ENCODE measurements at places on chromosomes 4 and X. TPM values are rescaled to one million over a fixed set of nuclear protein-coding genes. Genes with fewer than 3 reads are reported as not detected.

The NOCT gene
- 6.7 TPM for total RNA-seq

- DNase-seq = no peak
These were observed 71.1 kb downstream of the CRMP1 start for GRCh38 chr4:5821665-5822358.

GRCh38 chr4:5365071-5366008 is 314.1 kb downstream of the STK32B start:
- DNase-seq = no peak

- peak; percentile 38 for DNase-seq
These were observed 119.7 kb downstream of the NFKB1 start for GRCh38 chr4:102620697-102621497.

The ANOS1 gene
- total RNA-seq = 36.9 TPM

DNA sequence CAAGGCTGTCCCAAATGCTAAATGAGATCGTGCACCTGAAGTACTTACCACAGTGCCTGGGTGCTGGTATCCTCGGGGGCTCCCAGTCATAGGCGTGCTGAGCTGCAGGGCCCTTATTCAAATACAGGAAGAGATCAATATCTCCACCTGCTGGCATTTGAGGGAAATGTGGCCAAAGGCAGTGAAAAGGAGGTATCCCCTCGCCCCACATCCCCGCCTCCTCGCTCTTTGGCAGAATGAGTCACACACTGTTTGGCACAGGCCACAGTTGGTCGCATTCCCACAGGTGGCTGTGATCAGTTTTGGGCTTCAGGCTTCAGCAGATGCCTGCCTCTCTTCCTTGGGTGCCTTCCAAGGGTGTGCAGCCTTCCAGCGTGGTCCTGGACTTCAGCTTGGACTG is 28.4 kb downstream of the ZNF185 start:
- peak; percentile 22 for DNase-seq

DNA sequence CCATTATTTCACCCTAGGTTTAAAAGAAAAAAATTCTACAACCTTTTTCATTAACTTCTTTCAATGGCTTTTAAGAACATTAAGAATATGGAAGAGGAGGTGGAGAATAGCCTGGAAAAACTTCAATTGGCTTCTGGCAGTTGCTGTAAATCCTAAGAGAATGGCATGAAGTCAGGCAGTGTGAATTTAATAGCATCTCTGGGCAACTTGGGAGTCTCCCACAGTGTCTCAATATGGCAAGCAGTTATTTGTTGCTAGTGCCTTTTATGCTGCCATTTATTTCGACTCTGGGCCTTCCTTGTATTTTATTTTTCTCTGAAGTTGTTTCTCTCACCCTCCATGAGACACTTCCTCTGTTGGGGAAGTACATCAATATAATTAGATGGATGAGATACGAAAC is 322.1 kb downstream of the CBLL2 start:
- peak; percentile 6 for DNase-seq

The SMR3A gene
- total RNA-seq = not detected

- DNase-seq = no peak
These were observed 21.1 kb downstream of the PLP1 start for GRCh38 chrX:103797691-103798090.

The USP17L12 gene
- not detected for total RNA-seq

DNA sequence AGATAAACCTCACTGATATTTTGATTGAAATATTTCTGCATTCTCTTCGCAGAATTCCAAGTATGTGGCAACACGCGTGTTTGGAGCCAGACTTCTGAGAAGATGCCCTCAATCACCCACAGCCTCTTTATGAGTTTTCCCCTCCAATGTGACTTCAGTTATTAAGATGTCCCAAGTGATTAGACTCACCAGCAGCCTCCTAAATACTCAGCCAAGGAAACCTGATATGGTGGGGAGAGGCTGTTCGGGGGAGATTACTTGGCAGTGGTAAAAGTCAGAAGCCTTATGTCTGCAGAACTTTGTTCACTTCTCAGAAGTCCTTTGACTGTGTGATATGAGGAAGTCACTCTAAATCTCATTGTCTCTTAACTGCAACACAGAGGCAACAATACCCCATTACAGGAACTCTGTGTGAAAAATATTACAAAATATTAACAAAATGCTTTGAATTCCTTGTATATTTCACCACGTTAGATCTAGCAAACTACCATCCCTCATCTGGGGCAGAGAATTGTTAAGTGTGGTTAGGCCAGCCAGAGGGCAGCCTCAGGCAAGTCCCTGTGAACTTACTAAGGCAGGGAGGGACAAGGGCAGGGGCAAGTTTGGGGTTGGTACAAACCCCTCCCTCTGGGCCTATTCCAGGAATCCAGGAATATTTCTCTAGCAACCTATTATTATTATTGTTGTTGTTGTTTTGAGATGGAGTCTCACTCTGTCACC is 151.4 kb upstream of the USP9X start:
- DNase-seq = no peak

DNA sequence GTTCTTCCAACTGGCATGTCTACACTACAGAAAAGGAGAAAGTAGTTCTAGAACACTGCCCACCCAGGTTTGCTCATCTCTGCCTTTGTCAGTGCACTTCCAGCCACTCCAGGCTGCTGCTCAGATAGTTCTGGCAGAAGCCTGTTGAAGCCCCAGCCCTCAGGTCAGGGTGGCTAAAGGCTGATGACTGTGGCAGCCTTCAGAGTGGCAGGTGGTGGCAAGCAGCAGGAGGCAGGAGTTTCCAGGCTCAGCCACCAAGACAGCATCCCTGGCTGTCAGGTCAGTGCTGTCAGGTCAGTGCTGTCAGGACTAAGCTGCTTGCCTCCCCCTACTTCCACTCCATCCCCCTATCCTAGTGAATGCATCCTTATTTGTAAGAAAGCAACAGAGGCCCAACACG is 100.4 kb downstream of the MAMLD1 start:
- DNase-seq = no peak

DNA sequence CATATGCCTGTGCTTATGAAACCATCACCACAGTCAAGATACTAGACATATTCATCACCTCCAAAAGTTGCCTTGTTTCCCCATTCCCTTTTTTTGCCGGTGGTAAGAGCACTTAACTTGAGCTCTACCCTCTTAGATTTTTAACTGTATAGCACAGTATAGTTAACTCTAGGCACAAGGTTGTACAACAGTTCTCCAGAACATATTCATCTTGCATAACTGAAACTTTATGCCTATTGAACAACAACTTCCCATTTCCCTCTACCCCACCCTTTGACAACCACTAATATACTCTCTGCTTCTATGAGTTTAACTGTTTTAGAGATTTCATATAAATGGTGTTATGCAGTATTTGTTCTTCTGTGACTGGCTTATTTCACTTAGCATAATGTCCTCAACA is 119.3 kb downstream of the ASB9 start:
- DNase-seq = no peak

GRCh38 chrX:12366440-12366839 is 228.2 kb downstream of the FRMPD4 start:
- DNase-seq = no peak

The ZAR1 gene
- not detected for total RNA-seq

The GAGE1 gene
- total RNA-seq = not detected

The SCRG1 gene
- 19.5 TPM for total RNA-seq

- no peak for DNase-seq
These were observed 321.9 kb downstream of the HS3ST1 start for GRCh38 chr4:11106759-11107158.

GRCh38 chrX:130386408-130386808 is 934 bp upstream of the GPR119 start:
- DNase-seq = no peak

DNA sequence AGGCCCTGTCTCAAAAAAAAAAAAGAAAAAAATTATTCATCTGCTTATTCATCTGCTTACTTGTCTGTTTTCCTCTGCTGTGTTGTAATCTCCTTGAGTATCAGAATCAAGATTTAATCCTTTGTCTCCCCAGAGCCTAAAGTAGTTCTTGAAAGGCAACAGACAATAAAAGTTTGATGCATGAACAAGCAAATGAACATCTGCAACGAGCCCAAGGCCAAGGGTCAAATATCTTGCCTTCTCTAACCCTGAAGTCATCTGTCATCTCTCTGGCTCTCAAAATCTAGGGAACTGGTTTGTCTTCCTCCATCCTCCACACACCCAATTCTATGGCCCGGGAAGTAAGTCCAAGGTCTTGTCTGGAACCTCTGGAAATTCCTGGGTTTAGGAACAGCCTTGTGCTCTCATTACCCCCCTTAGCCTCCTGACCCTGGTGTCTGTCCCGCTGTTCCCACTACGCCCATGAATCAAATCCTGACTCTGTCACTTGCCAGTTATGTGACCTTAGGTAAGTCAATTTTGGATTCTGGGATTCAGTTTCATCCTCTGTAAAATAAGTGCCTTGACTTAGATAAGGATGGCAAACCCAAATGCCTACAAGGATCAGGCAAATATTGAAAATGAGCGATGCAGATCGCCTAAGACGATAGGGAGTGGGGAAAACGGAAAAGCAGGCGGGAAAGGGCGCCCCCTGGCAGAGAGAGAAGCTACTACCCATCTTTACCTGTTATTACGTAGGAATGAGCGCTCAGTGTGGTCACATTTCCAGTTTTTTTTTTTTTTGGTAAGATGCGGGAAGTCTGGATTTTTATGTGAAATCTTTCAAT is 102.7 kb upstream of the DHX15 start:
- no peak for DNase-seq

The TMPRSS11E gene
- not detected for total RNA-seq

GRCh38 chr4:139808808-139809756 is 143.5 kb downstream of the MGST2 start:
- no peak for DNase-seq

GRCh38 chr4:67343199-67343598 is 202.1 kb downstream of the CENPC start:
- DNase-seq = no peak

The LRRC66 gene
- total RNA-seq = 0.88 TPM

DNA sequence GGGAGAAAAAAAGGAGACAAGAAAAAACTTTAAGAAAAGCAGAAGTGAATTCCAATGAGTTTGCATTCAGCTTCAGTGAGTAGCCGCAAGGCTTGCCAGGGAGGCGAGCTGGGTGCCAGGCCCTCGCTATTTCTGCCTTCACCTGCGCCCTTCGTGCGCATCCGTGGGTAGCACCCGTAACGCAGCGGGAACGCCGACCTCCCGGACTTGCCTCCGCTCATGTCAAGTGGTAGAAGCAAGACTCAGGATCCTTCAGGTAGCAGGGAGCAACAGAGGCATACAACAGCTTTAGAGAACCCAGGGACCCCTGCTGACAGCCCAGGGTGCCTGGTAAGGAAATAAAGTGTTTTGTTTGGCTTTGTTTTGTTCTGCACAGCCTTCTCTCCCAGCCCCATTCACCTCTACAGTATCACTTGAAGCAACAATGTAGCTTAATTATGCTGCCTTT is 140.0 kb upstream of the BCOR start:
- DNase-seq = no peak

GRCh38 chr4:82005158-82005557 is 368.6 kb downstream of the HNRNPD start:
- DNase-seq = no peak

GRCh38 chrX:22135994-22136684 is 104.0 kb downstream of the PHEX start:
- peak; percentile 90 for DNase-seq

The GAGE12H gene
- not detected for total RNA-seq

The COL25A1 gene
- total RNA-seq = 9.3 TPM
